Naive B cell (primary cell): ENCODE measurements at places on chromosomes 2 and 18.

GRCh38 chr2:60234274-60234986 lies 319.0 kb downstream of the BCL11A start:
- no peak for DNase-seq

GRCh38 chr2:238563551-238563950 lies 136.8 kb downstream of the ASB1 start:
- no peak for DNase-seq

DNA sequence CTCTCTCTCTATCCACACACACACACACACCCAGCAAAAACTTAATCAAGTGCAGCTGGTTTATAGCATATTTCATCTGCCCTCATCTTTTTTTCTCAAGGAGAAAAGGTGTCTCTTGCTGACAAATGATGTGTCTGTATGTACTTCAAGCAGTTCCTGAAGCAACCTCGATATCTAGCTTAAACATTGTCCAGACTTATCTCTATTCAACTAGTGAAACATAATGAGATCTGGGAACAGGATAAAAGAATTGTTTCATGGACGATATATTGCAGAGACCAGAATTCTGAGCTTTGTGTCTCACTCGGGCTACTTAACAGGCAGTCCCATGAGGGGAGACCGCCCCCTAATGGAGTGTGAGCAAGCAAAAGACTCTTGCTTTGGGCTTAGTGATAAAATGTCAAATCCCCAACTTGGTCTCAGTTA lies 929.2 kb upstream of the SOX11 start:
- no peak for DNase-seq

DNA sequence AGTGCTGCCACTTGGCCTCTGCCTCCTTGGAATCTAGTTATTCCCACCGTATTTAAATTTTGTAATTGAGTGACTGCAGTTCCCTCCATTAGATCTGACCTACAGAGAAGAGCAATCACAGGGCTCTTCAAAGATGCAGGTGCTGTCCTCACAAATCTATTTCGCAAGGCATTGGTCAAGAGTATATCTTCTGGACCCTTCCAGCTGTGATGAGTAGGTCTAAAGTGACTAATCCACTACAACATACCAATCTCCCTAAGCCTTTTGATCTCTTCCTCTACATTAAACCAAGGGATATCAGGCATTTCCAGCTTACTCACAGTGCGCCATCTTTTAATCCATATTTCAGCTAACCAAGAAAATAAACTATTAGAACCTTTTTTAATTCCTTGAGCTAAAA lies 65.1 kb upstream of the COL3A1 start:
- DNase-seq, result no peak

DNA sequence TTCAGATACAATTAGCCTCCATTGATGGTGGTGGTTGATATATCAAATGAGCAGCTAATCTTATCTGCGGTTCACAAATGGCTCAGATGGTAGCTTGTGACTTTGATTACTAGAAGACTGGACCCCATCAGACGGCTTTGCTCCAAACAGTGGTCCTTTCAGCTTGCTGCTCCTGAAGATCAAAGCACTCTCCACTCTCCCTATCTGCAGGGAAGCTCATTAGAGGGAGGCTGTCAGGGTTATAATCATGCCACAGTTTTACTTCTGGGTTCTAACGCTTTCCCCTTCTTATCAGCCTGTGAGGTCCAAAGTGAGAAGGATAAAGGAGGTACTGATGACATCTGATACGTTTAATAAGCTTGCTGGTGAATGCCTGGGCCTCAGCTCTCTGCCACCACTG lies 247.1 kb upstream of the NT5C1B start:
- no peak for DNase-seq

DNA sequence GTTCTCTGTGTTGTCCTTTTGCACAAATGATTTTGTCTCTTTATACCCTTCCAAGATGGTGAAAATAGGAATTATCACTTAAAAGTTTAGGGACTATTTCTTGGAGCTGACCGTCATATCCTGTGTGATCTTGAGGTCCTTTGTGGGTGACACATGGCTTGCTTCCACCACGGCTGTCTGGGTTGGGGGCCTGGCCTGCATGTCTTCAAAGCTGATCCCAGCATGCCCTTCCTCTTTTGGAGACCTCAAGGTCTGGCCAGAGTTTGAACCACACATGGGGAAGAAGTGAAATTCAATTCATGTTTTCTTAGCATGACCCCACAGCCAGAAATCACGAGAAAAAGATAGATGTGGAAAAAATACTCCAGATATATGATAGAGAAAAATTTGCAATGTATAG lies 14.0 kb downstream of the SFTPB start:
- no peak for DNase-seq

GRCh38 chr18:76643996-76644395 lies 149.0 kb upstream of the ZNF516 start:
- no peak for DNase-seq
